Stimulated activated CD4-positive, alpha-beta T cell treated with anti-CD3 and anti-CD28 coated beads, Interleukin-12 subunit alpha, Interleukin-12 subunit beta, amount 100 ng/mL, for 24 hours (primary cell): ENCODE measurements at places on chromosomes 7 and 10.

DNA sequence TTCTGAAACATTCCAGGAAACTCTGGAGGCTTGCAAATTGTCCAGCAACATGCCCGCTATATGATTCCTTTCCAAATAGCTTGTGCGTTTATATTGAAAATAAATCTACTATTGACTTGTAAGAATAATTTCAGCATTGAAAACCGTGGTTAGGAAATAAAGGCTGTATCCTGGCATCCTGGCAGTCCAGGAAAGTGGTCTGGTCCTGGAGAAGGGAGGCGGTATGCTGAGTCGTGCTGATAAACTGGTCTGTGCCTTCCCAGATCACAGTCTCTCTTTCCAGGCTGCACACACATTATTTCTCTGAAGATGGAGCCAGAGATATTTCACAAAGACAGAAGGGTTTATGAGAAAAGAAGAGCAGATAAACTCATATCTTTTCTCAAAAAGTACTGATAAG, 350.1 kb upstream of the COBL start:
- no peak for DNase-seq

GRCh38 chr7:108002726-108003598, at the start of gene LAMB1:
Gene LAMB1, minus strand, starts transcription at chr7:108003161. Its CDS starts 276 bp downstream, at chr7:108002885.
- DNase-seq: no peak

GRCh38 chr10:83301732-83302131, 837.6 kb upstream of the GHITM start:
- DNase-seq: no peak

DNA sequence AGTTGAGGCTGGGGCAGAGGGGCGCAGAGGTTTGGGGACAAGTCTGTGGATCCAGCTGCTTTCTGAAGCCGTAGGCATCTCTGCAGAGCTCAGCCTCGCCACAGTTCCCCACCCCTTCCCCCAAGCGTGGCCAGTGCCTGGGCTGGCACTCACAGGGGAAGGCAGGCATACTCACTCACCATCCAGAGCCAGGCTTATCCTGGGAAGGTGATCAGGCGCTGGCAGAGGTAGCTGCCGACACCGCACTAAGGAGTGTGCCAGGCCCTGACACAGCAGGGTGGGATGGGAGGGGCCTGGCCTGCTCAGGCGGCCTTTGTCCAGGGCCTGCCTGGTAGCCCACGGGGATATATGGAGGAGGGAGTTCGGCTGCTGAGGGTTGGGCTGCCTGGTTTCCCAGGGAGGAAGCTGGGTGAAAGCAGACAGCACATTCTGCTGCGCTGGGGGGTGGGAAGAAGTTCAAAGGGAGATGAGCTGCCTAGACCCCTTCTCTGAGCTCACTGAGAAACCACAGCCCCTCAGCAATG, 15.9 kb downstream of the VSIR start:
- no peak for DNase-seq

- no peak for DNase-seq
Measured at GRCh38 chr10:6151087-6151977, 51.4 kb upstream of the PFKFB3 start.

- no peak for DNase-seq
Measured at GRCh38 chr10:96462606-96463151, 51.0 kb downstream of the TLL2 start.

- DNase-seq: no peak
Measured at GRCh38 chr10:84634636-84635035, 306.2 kb downstream of the CCSER2 start.

DNA sequence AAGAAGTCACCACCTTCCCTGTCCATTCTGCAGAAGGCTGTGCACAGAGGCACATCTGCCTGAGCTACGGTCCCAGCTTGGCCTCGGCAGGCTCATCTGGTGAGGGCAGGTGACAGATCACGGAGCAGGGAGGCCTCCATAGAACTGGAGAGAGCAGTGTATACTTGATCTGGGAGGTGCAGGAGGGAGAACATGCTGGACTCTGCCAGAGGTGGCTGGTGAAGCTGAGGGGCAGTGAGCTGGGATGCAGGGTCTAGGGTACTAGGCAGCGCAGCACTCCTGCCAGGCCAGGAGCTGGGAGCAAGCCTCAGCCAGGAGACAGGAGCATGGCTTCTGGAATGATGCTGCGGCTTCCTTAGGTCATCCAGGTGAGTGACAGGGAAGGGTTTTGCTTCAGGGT, 553.0 kb downstream of the TCERG1L start:
- no peak for DNase-seq

DNA sequence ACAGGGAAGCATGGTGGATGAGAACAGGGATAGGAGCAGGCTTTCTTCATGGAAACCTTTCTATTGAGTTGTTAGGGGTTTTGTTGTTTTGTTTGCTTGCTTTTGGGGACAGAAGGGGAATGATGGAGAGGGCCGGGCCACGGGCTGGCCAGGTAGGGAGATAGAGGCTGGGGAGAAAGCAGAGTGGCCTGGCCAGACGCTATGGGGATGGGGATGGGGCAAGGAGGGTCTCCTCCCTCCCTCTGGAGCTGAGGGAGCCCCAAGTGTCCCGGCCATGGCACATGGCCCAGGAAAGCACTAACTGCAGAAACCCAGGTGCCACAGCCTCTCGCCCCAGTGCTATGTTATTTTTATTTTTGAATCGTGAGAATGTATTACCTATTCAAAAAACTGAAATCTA, 10.0 kb downstream of the AOC1 start:
- DNase-seq: no peak

GRCh38 chr10:35545079-35545657, 60.0 kb upstream of the GJD4 start:
- DNase-seq: no peak

GRCh38 chr7:157652954-157653826, 316.4 kb downstream of the DNAJB6 start:
- no peak for DNase-seq

DNA sequence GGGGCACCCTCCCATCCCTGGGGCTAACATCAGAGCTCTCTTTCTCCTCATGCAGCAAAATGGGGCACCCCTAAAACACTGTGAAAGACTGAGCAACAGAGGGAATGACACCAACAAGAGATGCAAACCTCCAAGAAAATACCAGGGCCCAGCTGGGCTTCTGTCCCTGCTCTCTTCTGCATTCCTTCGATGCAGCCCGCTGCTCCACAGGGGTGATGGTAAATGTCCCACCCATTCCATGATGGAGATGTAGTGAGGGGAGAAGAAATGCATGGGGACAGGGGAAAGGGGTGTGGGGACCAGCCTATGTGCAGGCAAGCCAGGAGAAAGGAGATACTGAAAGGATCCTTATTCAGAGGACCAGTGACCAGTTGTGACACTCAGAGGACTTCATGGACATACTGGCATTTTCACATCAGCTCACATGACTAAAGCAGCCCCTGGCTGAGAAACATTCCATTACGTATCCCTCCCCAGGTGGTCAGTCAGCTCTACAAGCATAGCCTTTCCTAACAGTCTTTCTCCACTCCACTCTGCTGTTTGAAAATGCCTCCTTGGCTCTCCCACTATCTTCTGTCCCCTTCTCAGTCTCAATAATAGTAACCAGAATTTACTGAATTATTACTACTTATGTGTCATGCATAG, 13.3 kb downstream of the SORBS1 start:
- DNase-seq: no peak

- no peak for DNase-seq
Measured at GRCh38 chr10:11177381-11177780, 159.7 kb downstream of the CELF2 start.

GRCh38 chr10:61397175-61397986, 55.8 kb downstream of the TMEM26 start:
- DNase-seq: no peak

DNA sequence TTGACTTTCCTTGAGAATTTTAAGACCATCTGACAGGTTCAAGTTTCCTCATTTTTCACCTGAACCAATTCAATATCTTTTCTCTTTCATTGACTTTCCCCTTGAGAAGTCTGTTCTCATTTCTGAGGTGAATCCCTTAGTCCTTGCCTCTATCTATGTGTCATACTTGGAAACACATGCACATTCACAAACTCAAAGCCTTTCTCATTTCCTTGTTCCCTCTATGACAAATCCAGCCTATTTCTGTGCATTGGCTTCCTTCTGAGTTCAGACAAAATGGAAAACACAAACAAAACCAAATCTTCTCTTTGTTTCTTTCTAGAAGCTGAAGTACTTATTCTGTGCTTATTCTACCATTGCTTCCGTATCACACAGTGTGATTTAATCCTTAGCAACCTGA, 13.8 kb downstream of the PTTG1IP2 start:
- DNase-seq: no peak

GRCh38 chr7:90833443-90833842, 237.3 kb downstream of the CDK14 start:
- DNase-seq: no peak

DNA sequence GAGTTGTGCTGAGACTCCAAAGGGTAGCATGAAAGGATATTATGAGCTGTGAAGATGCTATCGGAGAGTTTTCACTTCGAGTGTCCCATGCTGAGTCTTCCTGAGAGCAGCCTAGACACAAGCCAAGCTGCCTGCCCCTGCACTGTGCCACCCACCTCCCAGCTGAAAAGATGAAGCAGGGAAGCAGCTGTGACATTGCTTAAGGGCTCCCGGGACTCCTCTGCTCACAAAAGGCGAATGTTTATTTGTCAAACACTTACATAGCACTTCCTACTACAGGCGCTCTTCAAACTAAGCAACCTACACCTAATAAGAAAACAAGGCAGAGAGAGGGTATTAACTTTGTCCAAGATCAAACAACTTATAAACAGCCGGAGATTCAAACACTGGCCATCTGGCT, 95.6 kb downstream of the OSBPL3 start:
- DNase-seq: no peak

- DNase-seq: no peak
Measured at GRCh38 chr10:62244785-62245467, 23.7 kb downstream of the RTKN2 start.

DNA sequence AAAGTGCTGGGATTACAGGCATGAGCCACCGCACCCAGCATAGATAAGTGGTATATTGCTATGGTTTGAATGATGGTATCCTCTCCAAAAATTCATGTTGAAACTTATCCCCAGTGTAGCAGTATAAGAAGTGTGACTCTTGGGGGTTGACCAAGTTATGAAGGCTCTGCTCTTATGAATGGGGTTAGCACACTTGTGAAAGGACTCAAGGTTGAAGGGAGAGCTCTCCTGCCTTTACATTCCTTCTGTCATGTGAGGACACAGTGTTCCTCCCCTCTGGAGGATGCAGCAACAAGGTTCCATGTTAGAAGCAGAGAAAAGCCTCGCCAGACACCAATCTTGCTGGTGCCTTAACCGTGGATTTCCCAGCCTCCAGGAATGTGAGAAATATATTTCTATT, 58.0 kb downstream of the ADK start:
- DNase-seq: no peak

GRCh38 chr10:96376483-96376882, 17.7 kb upstream of the OPALIN start:
- no peak for DNase-seq

DNA sequence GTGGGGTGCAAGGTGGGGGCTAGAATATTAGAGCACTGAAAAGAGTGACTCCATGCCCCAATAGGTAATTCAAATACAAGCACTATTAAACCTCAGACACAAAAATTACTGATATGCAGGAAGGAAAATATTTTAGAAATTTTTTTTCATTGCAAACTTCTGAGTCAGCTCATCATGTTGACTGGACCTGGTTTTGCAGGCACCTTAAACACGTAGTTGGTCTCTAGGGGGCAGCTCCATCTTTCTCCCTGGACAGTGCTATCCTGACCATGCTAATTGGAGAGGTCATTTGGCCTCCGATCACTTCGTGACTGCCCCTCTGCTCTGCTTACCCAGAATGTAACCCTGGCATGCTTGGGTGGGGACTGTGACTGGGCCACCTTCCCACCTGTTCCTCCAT, 368.4 kb upstream of the MKI67 start:
- DNase-seq: no peak

DNA sequence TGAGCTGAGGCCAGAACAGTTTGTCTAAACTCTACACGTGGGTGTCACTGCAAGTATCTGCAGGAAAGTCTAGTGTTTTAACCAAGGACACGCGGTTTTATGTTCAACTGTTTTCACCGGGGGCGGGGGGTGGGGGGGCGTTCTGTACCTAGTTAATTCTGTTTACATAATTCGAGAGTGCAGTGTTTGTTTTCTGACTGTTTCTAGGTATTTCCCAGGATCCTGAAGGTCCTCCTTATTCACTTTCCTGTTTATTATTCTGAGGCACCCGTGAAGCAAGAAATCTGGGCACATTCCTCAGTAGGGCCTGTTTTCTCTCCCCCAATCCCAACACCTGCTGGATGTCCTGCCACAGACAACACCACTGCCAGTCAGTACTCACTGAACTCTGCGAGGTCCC, 7.6 kb downstream of the LOXL4 start:
- no peak for DNase-seq
